ENCODE measurements at places on chromosomes 1 and 21.
A peak's percentile ranks its signal among the peaks of the same experiment; 100 is the strongest.

GRCh38 chr21:14736162-14736561 is 190.0 kb upstream of the SAMSN1 start:
- DNase-seq = no peak

DNA sequence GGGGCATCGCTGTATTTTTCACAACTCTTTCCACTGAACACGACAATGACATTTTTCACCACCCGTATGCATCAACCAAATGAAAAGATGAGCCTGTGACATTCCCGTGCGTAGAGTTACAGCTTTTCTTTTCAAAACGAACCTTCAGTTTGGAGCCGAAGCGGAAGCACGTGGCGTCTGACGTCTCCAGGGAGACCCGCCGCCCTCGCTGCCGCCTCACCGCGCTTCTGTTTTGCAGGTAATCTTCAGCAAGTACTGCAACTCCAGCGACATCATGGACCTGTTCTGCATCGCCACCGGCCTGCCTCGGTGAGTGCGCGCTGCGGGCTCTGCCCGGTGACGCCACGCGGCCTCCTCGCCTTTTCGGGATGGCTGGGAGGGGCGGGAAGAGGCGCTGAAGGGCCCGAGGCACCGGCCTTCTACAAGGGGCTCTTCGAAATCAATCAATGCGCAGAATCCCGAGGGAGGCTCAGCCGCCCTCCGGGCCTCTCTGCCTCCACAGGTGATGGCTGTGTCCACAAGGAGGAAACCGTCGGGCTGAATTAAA is 32.6 kb downstream of the PDE9A start:
- no peak for DNase-seq

DNA sequence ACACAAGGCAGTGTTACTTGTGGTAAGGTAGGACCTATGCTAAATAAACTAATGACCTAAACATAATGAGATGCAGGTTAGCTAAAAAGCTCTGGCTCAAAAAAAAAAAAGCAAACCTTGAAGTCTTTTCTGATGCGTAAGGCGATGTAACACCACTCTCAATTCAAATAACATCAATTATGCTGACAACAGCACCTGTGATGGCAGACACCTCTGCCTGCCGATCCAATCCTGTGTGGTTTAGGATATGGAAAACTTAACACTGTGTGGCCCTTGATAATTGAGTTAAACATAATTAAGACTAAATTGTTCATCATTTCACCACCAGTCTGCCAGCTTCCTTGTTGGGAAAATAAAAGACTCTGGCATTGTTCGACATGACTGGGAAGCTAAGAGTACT is 9.1 kb downstream of the RPAP2 start:
- DNase-seq = no peak

DNA sequence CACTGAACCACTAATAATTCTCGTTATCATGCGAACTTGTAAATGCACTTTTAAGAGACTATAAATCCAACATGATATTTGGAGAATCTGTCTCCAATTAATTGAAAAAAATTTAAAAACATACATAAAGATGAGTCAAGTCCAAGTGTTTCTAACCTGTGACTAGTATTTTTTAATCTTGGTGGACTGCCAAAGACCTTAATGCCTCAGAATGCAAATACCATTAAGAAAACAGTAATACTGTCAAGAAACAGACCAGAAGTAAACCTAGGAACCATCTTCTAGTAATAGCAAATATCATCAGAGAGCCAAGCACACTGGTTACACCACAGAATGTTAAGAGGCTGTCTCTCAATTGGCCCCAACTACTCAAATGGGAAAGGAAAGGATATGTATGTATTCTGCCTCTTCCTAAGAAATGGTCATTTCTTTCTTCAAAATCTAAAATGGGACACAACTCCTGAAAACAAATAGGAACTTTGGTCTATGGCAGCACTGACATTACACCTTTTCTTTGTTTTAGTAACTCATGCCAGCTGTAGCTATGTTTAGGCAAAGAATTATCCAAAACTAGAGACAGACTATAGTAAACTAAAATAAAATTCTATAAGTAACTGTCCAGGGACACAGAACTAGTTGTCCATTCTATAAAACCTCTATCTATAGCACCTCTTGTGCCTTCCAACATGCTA is 15.8 kb downstream of the SCYL3 start:
- DNase-seq = no peak

- no peak for DNase-seq
Measured at GRCh38 chr1:229655781-229656180, 29.7 kb downstream of the URB2 start.

- DNase-seq = no peak
Measured at GRCh38 chr1:242605521-242605920, 81.0 kb upstream of the PLD5 start.

- DNase-seq = no peak
Measured at GRCh38 chr1:152623203-152623844, 421 bp upstream of the LCE3A start.

DNA sequence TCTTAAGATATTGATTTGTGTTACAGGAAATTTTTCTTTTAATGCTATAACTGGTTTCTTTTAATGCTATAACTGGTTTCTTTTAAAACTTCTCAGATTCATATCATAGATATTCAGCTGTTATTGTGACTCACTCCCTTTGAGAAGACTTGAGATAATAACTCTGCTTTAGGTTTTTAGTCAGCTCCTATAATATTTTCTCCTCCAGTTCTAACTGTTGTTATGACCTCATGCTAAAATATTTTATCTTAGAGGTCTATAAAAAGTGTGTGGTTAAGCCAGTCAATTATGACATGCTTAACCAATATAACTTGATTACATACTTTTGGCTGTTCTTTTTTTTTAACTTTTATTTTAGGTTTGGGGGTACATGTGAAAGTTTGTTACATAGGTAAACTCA is 280.2 kb downstream of the PTGER3 start:
- DNase-seq = no peak

DNA sequence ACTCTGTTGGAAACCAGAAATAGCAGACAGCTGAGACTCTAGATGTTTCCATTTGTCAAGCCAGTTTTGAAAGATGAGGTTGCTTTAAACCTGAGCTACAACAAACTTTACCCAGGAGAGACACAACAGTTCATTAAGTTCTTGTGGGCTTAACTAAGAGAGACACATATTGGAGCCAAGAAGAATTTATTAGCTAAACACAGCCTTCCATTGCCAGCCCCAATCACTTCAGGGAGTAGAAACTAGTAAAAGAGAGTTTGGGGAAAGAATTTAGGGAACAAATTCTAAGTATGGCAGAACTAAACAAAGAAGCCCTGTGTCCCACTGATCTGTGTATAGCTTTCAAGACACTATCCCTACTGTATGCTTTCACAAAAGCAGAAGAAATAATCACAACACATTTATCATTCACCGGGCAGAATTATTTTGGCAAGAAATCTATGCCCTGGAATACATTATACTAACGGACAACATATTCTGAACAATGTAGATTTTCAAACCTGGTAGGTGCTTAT is 87.3 kb upstream of the KAZN start:
- DNase-seq = no peak

GRCh38 chr1:192445839-192446489 is 129.2 kb downstream of the RGS21 start:
- DNase-seq = peak; percentile 51

DNA sequence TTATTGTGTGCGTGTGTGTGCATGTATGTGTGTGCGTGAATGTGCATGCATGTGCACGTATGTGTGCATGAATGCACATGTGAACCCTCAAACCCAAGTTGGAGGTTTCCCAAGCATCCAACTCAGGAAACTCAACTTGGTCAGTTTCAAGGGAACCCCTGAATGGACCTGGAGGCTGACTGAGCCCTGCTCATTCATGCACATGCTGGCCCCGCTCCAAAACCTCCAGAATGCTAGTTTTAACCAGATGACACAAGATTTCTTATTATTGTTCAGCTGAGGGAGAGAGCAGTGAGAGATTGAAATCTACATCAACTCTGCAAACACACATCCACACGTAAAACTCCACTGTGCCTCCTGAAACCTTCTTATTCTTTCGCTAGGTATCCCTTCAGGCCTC is 104.4 kb downstream of the OMA1 start:
- DNase-seq = no peak

DNA sequence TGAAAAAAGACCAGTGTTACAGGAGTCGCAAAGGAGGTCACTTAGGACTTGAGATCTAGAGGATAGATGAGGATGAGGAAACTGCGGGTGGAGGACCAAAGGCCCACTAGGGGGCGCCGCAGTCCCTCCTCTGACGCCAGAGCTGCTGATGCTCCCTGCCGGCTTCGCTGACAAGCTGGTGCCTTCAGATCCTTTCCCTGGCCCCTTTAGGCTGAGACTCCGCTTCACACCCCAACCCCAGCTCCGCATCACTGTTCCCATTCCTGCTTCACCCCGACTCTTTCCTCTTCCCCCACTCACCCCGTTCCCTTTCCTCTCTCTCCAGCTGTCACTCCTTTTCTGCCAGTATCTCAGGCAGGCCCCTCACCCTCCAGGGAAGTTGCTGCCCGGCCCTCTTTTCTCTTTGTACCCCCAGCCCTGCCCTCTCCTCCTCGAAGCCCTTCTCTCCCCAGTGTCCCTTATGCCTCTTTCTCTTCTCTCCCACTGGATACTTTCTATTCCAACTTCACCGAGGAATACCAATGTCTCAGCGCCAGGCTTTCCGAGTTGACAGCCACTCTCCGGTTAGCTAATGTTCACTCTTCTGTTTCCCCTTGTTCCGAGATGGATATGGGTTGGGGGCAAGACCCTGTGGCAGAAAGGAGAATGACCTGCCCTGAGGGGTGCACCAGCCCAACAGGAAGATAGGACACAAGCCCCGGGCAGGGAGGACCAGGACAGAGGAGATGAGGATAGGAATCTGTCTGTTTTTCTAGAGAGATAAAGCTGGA is 4.5 kb downstream of the KCNJ9 start:
- peak; percentile 78 for DNase-seq

GRCh38 chr1:94864821-94865220 is 44.7 kb downstream of the SLC44A3 start:
- DNase-seq = no peak

- DNase-seq = no peak
Measured at GRCh38 chr1:108590957-108591356, 31.1 kb downstream of the EEIG2 start.

DNA sequence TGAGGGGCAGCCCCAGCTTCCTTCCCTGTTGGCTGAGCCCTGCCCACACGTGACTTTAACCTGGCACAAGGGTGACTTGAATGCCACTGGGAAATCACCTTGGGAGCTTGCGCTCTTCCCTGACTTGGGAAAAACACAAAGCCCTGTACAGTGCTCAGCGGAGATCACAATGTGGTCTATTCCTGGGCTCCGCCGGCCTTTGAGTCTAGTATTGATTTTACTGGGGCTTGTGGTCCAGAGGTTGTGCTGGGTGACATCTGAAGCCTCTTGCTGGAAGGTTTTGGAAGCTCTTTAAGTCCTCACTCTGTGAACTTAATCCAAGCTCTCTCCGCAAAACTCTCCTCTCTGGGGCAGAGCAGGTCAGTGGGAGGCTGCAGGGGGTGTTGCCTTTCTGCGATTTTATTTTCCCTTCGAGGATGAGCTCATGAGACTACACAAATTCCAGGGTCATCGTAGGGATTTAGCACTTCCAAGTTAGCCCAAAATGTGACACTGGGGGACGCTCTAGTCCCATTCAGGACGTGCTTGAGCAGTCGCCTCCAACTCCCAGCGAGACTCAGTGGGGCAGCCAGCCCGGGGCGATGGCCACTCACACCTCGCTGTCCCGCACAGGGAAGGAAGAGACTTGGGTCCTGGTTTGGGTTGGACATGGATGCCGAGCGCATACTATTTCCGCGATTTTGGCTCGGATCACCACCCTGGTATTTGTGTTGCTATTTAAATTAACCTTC is 291.9 kb upstream of the AJAP1 start:
- no peak for DNase-seq

- DNase-seq = no peak
Measured at GRCh38 chr1:53822931-53823330, 15.2 kb downstream of the NDC1 start.
